ENCODE measurements at places on chromosomes 6 and 20. TPM values are rescaled to one million over a fixed set of nuclear protein-coding genes. Genes with fewer than 3 reads are reported as not detected.

C6orf52 gene
- not detected for total RNA-seq

MYMX gene
- total RNA-seq, result not detected

BFSP1 gene
- not detected for total RNA-seq

L3MBTL1 gene
- 35.7 TPM for total RNA-seq

SRSF12 gene
- total RNA-seq, result not detected

Data from B cell (primary cell).